ENCODE measurements at places on chromosomes 6 and 20.

GRCh38 chr6:169666441-169666840 lies 35.4 kb downstream of the WDR27 start:
- peak; percentile 83 for DNase-seq

DNA sequence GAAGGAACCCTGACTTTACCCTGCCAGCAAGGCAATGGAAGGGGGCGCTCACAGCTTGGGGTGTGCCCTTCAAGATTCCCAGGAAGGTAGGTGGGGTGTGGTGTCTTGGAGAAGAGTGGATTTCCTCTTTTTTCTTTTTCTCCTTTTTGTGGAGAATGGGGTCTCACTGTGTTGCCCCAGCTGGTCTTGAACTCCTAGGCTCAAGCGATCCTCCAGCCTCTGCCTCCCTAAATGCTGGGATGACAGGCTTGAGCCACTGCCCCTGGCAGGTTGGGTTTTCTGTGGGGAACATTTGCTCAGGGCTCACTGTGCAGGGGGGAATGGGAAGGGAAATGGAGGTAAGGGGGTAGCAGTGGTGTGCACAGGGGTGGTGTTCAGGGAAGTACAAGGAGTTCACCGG lies 4.0 kb upstream of the ZNF341 start:
- DNase-seq: no peak

- DNase-seq: no peak
Measured at GRCh38 chr6:136440203-136440602, 110.0 kb downstream of the MAP7 start.

DNA sequence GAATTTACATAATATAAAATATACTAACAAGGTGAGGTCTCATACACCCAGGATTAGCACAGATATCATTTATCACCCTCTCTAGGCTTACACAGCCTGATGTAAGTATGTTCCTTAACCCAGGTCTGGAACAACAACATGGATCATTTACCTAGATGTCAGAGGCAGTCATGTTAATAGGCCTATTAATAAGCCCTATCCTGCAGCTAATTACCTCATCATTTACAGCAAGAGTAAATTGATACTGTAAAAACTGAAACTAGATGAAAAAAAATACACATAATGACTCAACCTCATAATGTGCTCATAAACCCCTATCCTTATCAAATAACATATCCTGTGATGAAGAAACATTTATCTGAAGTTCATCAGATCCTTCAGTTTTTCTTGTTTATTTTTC lies 334.3 kb upstream of the MANEA start:
- DNase-seq: no peak

- no peak for DNase-seq
Measured at GRCh38 chr6:159035891-159036290, 8.9 kb downstream of the TAGAP start.

DNA sequence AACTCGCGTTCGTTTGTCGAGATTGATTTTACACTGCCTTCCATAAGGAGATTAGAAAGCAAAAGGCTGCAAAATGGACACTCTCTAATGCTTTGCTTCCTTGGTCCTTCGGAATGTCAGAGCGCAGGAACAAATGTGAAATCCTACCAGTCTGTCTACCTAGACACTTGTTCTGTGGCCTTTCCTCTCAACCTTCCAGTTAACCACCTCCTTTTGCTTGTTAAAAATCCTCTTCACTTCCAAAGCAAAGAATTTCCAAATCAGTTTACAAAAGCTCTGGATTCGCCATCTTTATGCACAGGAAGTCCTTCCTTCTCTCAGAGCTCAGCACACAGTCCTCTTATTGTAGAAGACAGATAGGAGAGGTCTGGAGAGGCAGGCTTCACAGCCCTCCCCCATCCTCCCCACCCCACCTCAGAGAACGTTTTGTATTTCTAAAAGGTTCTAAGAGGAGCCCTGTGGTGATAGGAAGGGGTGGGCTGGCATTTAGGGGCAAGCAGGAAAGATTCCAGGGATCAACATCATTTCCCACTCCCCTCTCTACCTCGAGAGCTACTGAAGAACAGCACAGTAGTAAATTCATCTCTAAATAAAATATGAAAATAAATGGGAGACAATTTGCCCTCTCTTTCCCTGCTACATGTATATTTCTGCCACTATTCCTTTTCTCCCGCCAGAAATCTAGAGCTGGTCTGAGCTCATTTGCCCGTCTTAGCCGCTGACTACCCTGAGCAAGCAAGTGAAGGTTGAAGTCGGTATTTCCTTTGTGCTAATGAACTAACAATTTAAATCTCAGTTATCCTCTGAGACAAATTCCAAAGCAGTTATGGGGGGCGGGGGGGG lies 18.9 kb downstream of the TFAP2A start:
- no peak for DNase-seq

DNA sequence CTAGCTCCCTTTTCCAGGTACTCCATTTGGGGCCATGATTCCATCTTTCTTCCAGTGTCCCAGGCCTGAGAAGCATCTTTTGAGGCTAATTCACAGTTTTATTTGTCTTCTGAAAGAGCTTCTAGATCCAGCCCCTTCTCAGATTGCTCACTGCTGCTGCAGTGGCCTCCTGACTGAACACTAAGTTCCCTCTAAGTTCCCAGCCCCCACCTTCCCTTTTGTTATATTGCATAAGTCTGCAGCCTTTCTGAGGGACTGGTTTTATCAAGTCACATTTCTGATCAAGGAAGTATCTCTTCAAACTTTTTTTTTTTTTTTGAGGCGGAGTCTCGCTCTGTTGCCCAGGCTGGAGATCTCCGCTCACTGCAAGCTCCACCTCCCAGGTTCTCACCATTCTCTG lies 10.7 kb downstream of the MAPRE1 start:
- no peak for DNase-seq

DNA sequence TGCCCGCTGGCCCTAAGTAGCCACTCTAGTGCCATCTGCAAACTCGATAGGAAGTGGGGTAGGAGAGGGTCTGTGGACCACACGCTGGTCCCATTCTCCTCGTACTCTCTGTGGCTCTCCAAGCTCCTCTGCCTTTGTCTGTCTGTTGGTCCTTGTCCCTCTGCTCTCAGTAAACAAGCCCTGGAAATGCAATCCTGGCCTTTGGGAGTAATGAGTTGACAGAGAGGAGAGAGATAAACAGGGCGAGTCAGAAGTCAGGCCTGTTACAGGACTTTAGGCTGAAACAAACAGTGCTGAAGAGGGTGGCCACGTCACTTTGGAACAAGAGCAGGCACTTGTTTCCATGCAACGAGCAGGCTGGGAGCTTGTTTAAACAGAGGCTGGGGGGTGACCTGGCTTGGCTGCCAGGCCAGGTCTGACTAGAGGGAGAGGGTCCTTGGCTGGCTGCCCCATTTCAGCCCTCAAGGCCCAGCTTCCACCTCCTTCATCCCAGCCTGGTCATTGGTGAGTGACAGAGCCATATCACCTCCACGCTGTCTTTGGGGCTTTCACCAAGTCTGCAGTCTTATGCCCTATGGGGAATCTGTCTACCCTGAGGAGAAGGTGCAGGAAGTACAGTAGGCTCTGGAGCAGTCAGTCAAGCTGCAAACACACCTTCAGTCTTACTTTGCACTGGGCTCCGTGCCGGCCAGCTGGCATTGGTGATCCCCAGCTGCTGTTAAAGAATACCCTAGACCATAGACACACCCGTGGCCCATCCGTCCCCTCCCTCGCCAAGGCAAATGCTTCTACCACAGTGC lies 22.6 kb downstream of the FOXP4 start:
- peak; percentile 76 for DNase-seq

DNA sequence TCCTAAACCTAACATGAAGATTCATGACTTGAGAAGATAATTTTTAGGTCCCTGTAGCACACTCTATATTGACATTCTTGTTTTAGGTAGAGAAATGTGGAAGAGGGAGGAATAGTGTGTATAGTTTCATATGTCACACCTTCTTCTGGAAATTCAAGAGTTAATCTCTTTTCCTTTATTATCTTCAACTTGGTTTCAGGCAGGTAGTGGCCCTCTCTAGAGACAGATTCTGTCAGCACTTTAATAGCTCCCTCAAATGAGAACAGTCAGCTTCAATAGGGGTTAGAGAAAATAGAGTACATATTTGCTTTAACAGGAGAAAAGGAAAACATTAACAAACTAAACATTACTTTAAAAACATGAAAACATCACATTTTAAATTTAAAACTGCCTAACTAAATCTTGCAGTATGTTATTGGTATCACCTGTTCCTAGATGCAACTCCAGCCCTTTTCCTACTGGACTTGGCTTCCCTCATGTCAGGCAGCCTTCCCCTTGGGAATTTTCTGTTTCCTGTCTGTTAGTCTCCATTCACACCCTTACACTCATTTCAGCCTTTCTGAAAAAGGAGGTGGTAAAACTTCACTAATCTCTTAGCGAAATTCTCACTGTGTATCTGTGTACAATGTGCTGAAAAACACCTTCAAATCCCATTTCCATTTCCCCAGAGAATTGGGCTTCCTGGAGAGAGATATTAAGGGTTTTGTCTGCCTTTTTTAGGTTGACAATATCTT lies 192.3 kb upstream of the RNF217 start:
- no peak for DNase-seq

GRCh38 chr6:150610584-150610983 lies 10.9 kb downstream of the PLEKHG1 start:
- DNase-seq: no peak

DNA sequence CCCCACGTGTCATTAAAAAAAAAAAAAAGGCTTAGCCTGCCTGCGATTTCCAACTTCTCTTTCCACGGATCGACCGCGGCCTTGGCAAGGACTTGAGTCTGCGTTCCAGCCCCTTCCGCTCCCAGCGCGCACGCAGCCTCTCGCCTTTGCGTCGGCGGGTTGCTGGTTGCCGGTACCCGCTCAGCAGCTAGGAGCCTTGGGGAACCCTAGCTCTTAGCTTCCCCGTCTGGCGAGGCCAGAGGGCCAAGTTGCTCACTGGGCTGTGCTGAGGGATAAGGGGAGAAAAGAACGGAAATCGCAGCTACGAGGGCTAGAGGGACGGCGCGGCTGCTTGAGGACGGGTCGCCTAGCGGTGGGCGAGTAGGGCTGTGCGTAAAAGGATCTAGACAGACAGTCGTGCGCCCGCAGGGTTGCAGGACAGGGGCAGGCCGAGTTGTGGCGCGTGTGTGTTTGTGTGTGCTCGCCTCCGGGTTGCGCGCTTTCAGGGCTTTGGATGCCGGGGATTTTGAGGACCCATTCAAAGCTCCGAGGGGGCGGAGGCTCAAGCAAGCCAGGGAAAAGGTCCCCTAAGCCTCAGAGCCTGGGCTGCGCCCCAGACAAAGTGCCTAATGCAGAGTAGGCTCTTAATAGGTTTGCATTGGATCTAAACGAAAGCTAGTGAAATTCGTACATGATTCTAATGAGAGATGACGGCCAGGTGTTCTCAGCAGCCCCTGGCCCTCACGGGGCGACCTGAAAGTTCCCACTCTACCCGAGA lies 40.5 kb upstream of the OSTM1 start:
- peak; percentile 63 for DNase-seq

DNA sequence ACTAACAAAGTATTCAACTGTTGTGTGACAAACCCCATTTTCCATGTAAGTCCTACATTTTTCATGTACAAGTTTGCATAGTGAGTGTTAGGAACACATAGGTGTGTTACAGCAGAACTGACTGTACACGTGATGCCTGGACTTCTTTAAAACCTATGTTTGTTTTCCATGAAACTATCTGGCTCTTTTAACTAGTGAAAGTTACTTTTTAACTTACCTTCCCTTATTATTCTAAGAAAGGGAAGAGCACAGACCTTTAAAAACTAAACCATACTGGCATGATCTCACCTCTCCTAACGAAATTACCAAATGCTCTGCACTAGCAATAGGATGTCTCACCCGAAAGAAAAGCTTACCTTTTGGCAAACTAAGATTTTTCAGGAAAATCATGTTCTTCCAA lies 87.8 kb downstream of the CENPW start:
- DNase-seq: no peak

- peak; percentile 70 for DNase-seq
Measured at GRCh38 chr20:64255361-64256281, at the start of gene PCMTD2. PCMTD2 (plus strand) TSS chr20:64255748; CDS start chr20:64259966, 4,218 bp downstream.

DNA sequence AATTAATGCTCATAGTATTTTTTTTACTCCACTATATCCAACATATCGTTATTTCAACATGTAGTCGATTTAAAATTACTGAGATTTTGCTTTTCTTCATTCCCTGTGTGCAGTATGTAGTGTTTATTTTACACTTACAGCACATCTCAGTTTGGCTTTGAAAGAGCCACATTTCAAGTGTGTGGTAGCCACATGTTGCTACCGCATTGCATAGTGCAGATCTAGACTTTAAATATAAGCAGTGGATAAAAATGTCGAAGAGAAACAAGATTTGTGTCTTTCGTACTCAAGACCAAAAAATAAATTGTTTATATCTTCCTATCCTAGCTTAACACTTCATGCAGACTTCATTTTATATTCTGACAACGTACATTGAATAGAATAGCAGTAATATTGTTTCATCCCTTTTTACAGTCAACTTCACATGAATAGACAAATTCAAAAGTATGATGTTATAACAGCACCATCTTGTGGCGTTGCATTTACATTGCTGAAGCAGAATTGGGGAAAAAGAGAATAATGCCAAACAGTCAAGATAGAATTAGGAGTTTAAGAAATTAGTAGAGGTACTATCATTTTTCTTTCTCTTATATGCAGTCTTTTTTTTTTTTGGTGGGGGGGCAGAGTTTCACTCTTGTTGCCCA lies 29.9 kb downstream of the FBXO5 start:
- DNase-seq: no peak

- no peak for DNase-seq
Measured at GRCh38 chr6:119259027-119259426, 90.5 kb downstream of the MAN1A1 start.

GRCh38 chr6:35737413-35738211 lies 780 bp downstream of the ARMC12 start:
- peak; percentile 40 for DNase-seq

DNA sequence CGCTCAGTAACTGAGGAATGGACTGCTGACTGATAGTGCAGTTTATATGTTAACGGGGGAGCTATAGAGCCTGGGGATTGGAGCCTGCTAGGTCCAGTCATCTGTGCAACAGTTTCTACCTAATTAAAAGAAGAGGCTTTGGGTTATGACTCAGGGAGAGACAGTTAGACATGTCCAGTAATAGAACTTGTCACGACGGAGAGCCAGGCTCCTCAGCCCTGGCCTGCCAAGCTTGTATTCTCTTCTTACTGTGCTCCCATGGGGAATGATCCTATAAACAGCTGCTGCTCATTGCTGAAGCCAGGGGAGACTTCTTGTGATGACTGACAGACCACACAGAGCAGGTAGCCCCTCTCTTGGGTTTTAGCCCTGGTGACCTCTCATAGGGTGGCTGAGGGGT lies 69.3 kb downstream of the SYNJ2 start:
- no peak for DNase-seq

- no peak for DNase-seq
Measured at GRCh38 chr20:61881861-61882260, 183.8 kb downstream of the TAF4 start.
